GM06990 (cell line): ENCODE measurements at places on chromosomes 11 and 22.

GRCh38 chr11:80873310-80873999 lies 1432.6 kb upstream of the TENM4 start:
- DNase-seq: no peak

DNA sequence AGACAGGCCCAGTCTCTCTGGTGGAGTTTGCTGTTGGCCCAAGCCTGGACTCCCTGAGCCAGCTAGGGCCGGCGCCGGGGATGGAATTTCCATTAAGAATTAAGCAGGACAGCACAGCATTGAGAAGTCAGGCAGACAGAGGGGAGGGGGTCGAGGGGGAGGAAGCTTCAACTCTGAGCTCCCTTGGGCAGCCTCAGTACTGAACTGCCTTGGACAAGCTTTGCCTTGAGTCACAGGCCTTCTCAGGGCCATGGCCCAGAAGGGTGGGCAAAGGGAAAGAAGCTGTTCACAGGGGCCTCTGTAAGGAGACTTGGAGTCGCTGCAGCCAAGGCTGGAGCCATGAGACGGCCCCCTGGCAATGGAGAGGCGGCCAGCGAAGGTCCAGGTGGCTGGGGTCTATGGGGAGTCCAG lies 2.6 kb upstream of the INSC start:
- DNase-seq: no peak

- DNase-seq: no peak
Observed at GRCh38 chr22:35728639-35729308, 11.1 kb downstream of the APOL5 start.

- DNase-seq: no peak
Observed at GRCh38 chr11:8988329-8989234, 15.2 kb downstream of the NRIP3 start.

DNA sequence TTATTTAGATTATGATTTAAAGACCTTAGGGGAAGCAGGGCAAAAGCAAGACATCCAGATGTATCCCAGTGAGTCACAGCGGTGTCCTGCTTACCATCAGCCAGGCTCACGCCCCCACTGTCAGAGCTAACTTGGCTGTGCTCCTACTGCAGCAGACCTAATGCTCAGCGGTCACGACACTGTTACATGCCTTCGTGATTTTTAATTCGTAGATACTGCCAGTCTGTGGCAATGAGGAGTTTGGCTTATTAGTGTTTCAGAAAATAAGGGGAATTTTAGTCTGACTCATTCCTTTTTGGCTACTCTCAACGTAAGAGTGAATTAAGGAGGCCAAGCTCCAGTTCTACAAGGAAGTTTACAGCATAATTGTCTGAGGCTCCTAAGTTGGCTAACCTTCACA lies 22.7 kb downstream of the EFCAB6 start:
- no peak for DNase-seq

DNA sequence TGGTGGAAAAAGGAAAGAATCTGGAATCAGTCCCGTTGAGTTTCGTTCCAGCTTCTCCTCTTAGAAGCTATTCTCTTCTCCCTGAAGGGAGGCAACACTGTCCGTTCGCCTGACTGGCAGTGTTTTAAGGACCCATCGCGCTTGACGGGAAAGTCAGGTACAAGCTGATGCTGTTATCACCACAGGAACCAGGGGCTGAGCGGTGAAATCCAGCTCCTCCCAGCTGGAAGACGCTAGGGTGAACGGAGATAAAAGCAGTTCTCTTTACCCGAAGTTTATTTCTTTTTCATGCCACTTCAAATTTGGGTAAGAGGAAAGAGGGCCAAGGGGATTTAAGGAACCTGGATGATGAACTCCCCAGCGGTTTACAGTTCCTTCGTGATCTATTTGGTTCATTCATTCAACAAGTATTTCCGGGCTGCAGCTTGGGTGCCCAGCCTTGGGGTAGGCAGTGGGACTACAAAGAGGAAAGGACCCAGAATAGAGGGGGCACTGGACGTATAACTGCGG lies 551 bp upstream of the DEUP1 start:
- no peak for DNase-seq

GRCh38 chr11:75800728-75801361 lies 14.2 kb upstream of the UVRAG start:
- no peak for DNase-seq

DNA sequence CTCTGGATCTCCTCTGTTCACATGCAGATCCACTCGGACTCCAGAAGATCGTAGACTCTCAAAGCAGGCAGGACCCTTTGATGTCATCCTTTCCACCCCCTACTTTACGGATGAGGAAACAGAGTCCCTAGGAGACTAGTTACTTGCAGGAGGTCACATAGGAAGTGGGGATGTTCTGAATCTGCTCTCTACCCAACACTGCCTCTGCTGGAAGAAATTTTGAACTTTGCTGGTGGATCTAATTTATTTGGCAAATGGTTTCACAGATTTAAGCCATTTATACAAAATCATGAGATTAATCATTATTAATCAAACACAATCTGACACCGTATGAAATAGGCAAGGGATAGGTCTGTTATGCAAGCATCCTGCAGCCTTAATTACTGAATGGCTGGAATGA lies 55.0 kb upstream of the USP47 start:
- no peak for DNase-seq

- no peak for DNase-seq
Observed at GRCh38 chr11:111555255-111555654, 14.7 kb downstream of the LAYN start.

DNA sequence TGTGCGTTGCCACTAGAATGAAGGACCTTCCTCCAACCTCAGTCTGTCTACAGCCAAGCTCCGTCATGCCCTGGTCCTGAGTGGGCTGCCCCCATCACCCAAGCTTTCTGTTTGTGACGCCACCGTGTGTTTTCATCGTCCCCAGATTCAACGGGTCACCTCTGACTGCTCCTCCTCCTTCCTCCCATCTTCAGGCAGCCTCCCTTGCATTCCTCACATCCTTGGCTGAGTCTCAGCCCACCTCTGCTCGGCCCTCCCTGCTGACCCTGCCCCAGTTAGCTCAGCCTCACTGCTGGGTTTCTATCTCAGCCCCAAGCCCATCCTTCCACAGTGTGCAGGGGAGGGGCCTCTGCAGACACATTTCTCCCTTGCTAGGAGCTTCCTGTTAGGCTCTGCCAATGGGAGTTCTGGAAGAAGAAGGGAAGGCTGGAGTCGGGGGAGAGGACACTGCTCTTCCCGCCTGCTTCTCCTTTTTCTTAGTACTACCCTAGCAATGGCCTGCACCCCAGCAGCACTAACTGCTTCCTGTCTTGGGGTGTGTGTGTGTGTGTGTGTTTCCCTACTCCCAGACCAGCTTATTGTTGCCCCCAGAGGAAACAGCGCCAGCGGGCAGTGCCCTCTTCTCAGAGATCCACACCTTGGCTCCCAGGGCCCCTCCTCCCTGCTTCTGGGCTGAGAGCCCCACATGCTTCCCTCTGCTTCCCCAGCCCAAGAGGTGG lies 5.2 kb downstream of the IFT27 start:
- DNase-seq: no peak

DNA sequence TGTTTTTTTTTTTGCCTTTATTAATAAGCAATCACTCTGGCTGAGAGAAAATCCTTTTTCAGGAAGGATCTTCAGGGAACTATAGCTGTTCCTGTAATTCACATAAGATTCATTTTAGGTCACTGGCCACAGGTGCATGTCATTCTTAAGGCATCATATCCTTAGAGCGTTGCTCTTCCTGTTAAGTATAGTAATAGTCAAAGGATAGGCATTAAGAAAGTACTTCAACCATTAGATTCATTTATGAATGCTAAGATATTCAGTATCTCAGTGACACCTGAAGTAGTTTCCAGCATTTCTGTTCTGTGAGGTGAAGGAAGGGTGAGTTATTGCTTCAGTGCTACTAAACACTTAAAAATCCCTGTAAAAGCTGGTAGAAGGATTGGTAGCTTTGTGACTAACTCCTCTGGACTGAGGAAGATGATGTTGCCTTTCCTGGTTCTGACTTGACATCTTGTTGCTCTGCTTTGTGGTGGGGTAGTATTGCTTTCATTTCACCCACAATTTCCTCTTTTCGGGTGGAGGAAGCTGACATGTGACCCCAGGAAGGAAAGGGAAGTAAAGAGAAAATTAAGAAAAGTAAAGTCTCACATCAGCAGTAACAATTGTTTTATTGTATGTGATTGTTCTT lies 34.7 kb downstream of the RNF169 start:
- DNase-seq: peak; percentile 45

DNA sequence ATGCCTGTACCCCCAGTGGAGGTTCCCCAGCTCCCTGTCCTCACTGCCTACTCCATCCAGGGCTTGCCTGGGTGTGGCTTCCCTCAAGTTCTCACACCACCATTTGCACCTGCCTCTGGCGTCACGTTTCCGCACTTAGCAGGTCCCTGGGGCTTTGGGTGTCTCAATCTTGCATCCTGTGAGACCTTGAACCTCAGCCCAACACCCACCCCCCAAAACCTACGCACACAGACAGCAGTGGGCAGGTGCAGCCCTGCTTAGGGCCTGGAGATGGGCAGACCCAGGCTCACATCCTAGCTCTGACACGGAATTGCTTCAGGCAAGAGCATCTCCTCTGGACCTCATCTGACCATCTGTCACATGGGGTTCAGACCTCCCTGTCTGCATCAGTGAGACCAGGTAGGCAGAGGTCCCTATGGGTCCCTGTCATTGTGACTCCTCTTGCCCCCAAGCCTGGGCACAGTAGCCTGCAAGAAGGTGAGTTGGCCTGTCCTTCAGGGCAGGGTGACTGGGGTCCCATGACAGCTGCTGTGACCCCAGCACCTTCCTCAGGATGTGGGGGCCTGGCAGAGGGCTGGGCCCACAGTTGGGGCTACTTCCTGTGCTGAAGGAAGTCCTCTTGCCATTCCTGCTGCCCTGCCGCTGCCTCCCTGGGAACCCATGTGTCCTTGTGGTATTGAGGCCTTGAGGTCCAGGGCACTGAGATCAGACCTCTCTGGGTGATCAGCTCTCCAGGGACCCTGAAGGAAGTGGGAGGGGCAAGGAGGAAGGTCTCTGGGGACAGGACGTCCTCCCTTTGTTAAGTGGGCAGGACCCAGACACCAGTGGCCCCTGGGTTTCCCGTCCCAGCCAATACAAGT lies 2.0 kb downstream of the SIPA1 start:
- DNase-seq: peak; percentile 83

GRCh38 chr11:75558939-75559843 lies 2.9 kb upstream of the SERPINH1 start:
- no peak for DNase-seq

GRCh38 chr11:117646411-117646810 lies 150.6 kb downstream of the DSCAML1 start:
- DNase-seq: no peak
